ENCODE measurements at places on chromosomes 7 and 10.

- DNase-seq, result no peak
These were observed 10.7 kb downstream of the CRYGN start for GRCh38 chr7:151429237-151429559.

DNA sequence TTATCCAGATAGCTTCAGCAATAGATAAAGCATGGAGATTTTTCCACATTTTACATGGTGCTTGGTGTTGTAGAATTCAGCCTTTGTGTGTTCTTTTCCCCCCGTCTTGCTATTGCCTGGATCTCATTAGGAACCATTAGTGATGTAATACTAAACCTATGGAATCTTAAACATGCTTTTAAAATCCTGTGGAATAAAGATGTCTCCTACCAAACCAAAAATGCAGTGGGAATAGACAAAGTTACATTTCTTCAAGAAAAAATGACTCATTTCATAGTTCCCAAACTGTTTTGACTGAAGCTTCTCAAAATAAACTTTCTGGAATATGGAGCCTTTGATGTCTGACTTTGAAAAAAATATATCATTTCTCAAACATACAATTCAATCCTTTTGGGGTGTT, 44.0 kb downstream of the CALD1 start:
- no peak for DNase-seq

DNA sequence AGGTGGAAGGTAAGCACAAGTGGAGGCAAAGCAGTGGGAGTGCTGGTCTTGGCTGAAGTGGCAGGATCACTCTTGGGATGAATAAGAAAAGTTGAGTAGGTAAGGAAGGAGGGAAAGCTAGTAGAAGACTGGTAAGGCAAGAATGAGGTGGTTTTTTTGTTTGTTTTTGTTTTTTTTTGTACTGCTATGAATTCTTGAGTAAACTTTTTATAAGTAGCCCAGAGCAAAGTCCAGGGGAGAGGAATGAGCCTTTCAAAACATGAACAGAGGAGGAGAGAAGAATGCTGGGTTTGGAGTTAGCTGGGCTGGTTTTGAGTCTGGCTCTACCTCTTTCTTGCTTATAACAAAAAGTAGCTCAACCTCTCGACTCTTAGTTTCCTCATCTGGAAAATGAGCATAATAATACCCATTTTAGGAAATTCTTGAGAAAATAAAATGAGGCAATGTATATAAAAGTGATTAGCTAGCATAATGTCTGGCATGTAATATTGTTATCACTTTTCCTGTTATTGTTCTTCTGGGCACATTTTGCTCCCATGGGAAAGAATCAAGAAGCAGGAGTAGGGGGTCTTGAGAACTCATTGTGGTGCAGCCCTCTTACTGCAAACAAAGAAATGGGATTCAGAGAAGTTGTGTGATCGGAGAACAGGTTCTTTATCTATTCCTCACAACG, 24.1 kb upstream of the LRRC17 start:
- DNase-seq, result no peak

DNA sequence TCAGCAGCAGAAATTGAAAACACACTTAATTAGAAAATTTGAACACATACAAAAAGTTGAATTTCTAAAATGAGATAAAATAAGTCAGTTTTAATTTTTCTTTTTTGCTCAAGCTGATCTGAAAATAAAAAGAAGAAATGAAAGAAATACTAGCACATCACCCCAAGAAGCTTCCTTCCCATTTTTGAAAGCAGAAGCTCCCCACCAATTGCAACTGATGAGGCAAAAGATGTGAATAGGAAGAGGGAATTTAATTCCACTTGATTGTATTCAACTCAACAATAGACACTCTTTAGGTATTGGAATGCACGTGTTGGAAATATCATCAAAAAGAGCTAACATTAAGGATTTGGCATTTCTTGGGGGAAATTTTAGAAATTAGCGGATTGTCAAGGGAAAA, 175.8 kb downstream of the TRIL start:
- no peak for DNase-seq

- DNase-seq, result no peak
These were observed 87.0 kb downstream of the IPMK start for GRCh38 chr10:58180666-58181065.

DNA sequence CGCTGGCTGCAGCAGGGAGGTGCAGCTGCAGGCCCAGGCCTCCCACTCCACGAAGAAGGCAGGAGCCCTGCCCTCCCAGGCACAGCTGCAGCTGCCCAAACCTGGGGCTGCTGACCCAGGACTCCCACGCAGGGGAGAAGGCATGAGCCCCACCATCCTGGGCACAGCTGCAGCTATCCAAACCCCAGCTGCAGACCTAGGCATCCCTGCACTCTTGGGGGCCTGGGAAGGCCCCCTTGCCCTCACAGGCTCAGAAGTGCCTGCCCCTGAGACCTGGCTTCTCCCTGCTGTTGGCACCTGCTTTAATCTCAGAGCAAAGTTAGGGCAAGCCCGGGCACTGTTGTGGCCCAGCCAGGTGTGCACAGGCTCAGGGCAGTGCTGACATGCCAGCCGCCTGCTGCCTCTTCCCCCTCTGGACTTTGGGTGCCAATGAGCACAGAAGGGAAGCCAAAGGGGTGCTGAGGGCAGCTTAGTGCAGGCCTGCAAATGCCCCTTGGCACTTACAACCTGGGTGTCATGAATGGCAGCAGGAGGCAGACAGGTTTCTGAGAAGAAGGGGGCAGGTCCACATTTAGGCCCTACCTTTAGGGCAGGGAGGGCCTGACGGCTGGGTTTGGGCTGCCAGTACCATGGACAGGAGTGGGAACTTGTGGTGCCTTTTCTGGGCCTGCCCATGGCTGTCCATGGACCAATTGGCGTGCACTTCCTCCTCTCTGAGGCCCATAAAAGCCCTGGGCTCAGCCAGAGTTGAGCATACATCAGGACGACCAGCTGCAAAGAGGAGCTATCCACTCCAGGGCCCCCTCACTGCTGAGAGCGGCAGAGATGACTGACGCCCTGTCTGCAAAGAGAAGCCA, 31.1 kb downstream of the CRTAC1 start:
- DNase-seq, result no peak
